ENCODE measurements at places on chromosomes 12 and 14.

DNA sequence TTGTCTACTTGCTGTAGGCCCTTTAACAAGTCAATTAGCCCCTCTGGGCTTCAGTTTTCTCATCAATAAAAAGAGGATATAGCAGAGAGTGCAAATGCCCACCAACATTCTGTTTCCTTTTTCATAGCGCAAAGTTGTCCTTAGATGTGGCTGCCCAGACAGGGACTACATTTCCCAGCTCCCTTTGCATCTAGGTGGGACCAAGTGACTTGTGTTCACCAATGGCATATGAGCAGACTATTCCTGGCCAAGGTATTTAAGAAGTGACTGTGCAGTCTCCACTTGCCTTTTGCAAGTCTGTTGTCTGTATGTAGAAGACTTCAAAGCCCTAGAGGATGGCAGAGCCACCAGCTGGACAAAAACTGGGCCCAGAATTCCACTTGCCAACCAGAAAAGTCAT is 59.7 kb downstream of the DAO start:
- no peak for DNase-seq

DNA sequence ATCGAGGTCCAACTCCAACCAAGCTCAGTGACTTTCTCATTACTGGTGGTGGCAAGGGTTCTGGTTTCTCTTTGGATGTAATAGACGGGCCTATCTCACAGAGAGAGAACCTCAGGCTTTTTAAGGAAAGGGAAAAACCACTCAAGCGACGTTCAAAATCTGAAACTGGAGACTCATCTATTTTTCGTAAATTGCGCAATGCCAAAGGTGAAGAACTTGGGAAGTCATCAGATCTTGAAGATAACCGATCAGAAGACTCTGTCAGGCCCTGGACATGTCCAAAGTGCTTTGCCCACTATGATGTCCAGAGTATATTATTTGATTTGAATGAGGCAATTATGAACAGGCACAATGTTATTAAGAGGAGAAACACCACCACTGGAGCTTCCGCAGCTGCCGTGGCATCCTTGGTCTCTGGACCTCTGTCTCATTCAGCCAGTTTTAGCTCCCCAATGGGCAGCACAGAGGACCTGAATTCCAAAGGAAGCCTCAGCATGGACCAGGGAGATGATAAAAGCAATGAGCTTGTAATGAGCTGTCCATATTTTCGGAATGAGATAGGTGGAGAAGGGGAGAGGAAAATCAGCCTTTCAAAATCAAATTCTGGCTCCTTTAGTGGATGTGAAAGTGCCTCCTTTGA is 343.5 kb upstream of the RGS6 start:
- DNase-seq: no peak

- no peak for DNase-seq
These were observed 272.0 kb downstream of the AKAP6 start for GRCh38 chr14:32601069-32601468.

DNA sequence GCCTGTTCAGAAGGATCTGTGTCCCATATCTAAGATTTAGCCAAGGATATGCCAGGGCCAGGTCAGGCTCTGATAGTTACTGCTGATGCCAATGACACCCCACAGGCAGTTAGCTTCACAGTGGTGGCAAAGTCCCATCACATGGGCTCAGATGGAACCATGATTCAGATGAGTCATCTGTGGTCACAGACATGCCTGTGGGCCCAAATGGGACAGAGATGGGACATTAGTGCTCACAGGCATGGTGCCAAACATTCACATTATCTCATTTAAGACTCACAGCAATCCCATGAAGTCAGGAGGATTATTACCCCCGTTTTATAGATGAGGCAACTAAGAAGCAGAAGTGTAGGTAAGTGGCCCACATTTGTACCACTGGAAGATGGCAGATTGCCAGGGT is 207.8 kb downstream of the DPF3 start:
- DNase-seq: no peak

DNA sequence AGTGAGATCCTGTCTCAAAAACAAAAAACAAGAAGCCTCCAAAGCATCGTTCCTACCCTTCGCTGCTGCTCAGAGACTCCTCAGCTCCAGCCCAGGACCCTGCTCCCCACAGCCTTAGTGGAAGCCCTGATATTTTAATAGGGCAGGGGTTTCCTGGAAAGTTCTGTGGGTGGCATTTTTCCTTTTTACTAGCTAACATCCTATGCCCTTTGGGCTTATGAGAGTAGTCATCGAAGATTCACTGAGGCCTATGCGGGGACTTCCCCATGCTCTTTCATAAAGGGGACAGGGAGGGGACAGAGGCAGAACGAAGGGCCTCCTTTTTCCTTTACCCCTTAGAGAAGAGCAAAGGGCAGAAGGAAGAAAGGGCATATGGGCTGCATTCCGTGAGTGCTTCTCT is 8.3 kb downstream of the LAG3 start:
- no peak for DNase-seq

- no peak for DNase-seq
These were observed 127.3 kb upstream of the HIF1A start for GRCh38 chr14:61567838-61568571.

DNA sequence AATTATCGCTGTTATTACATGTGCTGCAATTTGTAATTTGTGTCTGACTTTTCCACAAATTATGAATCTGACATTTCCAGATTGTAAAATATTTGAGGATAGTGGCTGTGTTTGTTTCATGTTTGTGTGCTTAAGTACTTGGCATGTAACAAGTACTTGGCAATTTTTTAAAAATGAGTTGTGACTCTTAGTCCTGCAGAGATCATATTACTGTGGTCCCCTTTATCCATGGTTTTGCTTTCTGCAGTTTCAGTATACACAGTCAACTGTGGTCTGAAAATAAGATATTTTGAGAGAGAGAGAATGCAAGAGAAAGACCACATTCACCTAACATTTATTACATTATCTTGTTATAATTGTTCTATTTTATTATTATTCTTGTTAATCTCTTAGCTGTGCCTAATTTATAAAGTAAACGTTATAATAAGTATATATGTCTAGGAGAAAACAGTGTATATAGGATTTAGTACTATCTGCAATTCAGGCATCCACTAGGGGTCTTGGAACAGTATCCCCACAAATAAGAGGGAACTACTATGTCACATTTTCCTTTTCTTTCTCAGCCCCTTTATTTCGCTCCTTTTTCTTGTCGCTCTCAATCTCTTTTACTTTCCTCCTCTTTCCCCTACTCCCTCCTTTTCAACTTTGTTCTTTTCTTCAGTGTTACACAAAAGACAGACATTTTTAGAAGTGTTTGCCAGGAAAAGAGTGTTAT is 176.1 kb downstream of the FUT8 start:
- DNase-seq: no peak

DNA sequence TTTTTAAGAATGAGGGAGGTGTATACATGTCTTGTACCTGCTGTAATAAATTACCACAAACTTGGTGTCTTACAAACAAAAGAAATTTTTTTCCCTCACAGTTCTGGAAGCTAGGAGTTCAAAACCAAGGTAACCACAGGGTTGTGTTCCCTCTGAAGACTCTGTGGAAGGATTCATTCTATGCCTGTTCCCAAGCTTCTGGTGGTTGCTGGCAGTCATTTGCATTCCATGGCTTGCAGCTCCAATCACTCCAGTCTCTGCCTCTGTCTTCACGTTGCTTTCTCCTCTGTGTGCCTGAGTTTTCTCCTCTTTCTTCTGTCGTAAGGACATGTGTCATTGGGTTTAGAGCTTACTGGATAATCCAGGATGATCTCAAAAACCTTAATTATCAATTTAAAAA is 15.4 kb upstream of the ZNF641 start:
- no peak for DNase-seq

GRCh38 chr14:40345334-40345733 is 913.1 kb upstream of the FBXO33 start:
- no peak for DNase-seq

DNA sequence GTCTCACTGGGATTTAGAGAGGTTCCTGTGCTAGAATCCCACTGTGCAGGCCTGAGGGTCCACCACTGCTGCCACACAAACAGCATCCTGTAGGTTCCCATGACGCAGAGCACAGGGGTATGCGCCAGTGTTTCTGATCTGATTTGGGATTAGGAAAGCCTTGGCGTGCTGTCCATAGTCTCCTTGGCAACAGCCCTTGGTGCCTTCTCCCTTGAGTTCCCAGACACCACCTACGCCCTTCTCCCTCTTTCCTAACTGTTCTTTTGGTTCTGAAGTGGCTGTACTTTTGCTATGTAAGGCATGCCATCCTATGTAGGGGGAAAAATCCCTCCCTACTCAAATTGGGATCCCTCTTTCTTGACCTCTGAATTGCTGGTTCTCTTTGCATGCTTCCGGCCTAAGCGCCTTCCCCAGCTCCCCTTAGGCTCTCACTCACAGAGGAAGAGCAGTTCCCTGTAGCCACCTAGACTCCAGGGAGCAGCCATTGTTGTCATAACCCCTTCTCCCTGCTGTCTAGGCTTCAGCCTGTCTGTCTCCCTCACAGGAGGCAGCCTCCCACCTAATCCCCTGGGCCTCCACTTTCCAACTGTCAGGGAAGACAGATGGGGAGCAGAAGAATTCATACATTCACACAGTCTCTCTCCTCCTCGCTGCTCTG is 14.8 kb upstream of the RIC8B start:
- no peak for DNase-seq

DNA sequence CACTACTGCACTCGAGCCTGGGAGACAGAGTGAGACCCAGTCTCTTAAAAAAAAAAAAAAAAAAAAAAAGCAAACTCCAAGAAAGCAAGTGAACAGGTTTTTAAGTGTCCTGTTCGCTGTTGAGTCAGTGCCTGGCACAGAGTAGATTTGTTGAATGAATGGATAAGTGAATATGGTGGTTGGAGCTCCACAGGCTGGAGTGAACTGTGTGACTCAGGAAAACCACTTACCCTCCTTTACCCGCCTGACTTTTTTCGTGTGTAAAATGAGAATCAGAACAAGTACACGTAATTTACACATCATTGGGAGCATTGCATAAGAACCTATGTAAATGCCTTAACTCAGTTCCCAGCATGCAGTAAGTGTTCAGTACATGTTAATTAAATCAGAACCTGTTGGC is 24.0 kb upstream of the ESRRB start:
- DNase-seq: no peak

- DNase-seq: no peak
These were observed 63.9 kb downstream of the DENND5B start for GRCh38 chr12:31527083-31527482.

- no peak for DNase-seq
These were observed 66.2 kb downstream of the NOC4L start for GRCh38 chr12:132210223-132211055.

- DNase-seq: no peak
These were observed 35.9 kb upstream of the CEP83 start for GRCh38 chr12:94495445-94496115.

- no peak for DNase-seq
These were observed 5.6 kb upstream of the LIN7A start for GRCh38 chr12:80943338-80943737.

GRCh38 chr12:4174417-4174816 is 99.1 kb upstream of the CCND2 start:
- no peak for DNase-seq

GRCh38 chr12:109631302-109631701 is 57.7 kb downstream of the MVK start:
- no peak for DNase-seq

DNA sequence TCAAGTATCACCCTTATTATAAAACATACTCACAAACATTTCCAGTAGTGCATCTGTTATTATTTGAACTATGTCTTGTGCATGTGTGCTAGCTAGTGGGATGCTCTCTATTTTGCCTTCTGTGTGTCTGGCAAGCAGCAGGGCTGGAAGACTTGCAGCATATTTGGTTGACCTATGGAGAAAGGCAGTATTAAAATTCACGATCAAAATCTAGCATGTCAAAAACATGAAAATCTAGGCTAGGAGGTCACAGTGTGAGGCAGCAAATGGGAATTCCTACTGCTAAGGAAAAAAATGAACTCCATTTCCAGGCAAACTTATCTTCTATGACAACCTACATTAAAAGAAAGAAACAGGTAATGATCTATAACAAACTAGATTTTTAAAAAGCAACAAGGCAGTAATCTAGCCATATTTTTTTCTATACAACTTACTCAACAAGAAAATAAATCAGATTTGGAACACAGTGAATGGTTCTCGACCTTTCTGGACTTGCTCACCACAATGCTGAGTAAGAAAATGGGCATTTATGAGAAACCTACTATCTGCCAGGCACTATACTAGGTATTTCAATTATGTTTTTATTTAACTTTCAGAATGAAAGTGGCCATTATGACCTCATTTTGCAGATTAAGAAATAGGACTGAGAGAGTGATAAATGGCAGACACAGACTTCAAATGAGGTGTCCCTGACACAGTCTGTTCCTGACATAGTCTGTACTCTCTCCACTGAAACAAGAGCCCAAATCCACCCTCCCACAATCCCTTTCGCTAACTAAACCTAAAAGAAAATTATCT is 96.8 kb downstream of the TXNDC16 start:
- no peak for DNase-seq

DNA sequence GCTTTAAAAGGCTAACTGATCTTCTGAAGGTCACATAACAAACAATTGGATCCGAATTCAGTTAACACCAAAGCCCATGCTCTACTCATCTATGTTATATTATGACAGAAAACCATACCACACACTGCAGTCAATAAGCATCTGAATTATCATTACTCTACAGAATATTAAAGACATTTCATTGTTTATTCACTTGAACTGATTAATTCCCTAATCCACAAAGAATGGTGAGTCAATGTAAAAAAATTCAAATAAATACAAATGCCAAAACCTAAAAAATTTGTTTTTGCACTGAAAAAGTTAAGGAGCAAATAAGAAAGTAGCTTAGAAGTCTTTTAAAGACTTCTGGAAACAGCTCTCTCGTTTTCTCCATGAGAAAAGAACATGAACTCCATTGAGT is 13.7 kb downstream of the NID2 start:
- DNase-seq: no peak

GRCh38 chr12:131721548-131721947 is 10.7 kb downstream of the SFSWAP start:
- DNase-seq: no peak

GRCh38 chr14:102662636-102663430 is 70.4 kb downstream of the RCOR1 start:
- no peak for DNase-seq

- no peak for DNase-seq
These were observed 39.0 kb downstream of the SLC38A4 start for GRCh38 chr12:46786774-46787173.

DNA sequence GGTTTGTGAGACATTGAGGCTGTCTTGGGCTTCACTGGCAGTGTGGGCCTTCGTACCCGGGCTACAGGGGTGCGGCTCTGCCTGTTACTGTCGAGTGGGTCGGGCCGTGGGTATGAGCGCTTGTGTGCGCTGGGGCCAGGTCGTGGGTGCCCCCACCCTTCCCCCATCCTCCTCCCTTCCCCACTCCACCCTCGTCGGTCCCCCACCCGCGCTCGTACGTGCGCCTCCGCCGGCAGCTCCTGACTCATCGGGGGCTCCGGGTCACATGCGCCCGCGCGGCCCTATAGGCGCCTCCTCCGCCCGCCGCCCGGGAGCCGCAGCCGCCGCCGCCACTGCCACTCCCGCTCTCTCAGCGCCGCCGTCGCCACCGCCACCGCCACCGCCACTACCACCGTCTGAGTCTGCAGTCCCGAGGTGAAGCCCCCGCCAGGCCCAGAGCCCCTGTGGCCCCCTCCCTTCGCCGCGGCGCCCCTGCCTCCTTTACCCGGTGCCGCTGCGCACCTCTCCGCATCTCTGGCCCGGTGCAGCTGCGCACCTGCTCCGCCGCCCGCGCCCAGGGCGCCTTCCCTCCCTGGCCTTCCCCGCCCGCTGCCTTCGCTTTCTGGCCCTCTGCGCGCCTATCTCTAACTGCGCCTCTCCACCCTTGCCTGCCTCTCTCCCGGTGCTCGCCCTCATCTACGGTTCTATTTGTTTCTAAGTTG is at the start of gene ENO2:
TSS of gene ENO2 (plus strand) at position 335 of the 701 bp plus-strand sequence. CDS start 1,253 bp downstream, outside the sequence.
- peak; percentile 81 for DNase-seq

All from activated T-helper 1 cell treated with Interleukin-2 at 50 U/mL for 16 hours (primary cell).